NCI-H1092 treated with DMSO at 0.1 percent for 48 hours (cell line): ENCODE measurements at places on chromosomes 16 and 17.

DNA sequence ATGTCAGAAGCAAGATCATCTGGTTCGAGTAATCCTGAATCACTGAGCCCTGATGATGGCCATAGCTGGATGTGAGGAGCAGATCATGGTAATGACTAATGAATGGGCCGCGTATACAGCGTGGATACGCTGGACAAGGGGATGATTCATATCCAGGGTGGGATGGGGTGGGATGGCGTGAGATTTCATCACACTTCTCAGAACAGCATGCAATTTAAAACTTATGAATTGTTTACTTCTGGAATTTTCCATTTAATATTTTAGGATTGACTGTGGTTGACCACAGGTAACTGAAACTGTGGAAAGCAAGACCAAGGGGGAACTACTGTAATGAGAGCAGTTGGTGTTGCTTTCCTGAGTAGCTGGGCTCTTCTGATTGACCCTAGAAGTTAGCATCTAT is 225.5 kb downstream of the STX8 start:
- no peak for DNase-seq

- DNase-seq = no peak
These were observed 83.2 kb downstream of the CDK5R1 start for GRCh38 chr17:32570081-32570396.

- peak; percentile 30 for DNase-seq
These were observed 4.0 kb upstream of the ABCC3 start for GRCh38 chr17:50630524-50631194.

- DNase-seq = no peak
These were observed 46.7 kb downstream of the C17orf67 start for GRCh38 chr17:56786989-56787482.

- DNase-seq = peak; percentile 80
These were observed 14.6 kb downstream of the SRCIN1 start for GRCh38 chr17:38590988-38591758.

DNA sequence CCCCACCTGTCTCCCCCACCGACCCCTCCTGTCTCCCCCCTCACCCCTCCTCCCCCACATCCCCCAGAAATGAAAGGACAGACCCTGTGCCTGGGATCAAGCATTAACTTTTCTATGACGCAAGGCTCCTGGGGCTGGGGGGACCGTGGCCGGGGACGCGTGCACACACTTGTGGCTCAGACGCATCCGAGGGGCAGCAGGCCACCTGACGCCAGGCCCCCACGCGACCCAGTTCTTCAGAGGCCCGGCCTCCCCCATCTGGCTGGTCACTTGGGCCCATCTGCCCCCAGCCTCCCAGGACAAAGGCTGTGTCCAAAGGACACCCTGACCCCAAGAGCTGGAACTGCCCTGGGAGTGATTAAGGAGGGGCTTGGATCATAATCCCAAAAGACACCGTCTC is 14.0 kb upstream of the PVALEF start:
- DNase-seq = no peak

DNA sequence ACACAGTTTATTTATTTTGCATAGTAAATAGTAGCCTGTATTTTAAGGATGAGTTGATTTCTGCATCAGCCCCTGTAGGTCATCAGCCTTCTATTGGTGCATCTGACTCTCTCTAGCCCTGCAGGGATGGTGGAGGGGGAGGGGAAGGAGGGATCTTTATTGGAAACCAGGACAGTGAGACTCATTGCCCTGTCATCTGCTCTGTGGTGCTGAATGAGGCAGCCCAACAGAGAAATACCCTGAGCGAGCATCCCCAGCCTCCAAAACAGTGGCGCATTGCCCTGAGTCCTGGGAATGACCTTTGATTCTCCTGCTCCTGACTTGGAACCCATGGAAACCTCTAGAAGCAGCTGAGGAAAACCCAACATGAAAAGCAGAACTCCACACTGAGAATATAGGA is 45.5 kb upstream of the STH start:
- DNase-seq = no peak

- no peak for DNase-seq
These were observed 57.0 kb upstream of the CLEC3A start for GRCh38 chr16:77965346-77965745.

GRCh38 chr17:4329838-4330237 is 36.6 kb downstream of the UBE2G1 start:
- DNase-seq = no peak

- no peak for DNase-seq
These were observed 3.7 kb upstream of the SDK2 start for GRCh38 chr17:73647772-73648542.

GRCh38 chr17:20927308-20927977 is 115.4 kb downstream of the USP22 start:
- DNase-seq = no peak

GRCh38 chr17:34110315-34110714 is 144.8 kb upstream of the CCL2 start:
- DNase-seq = no peak

DNA sequence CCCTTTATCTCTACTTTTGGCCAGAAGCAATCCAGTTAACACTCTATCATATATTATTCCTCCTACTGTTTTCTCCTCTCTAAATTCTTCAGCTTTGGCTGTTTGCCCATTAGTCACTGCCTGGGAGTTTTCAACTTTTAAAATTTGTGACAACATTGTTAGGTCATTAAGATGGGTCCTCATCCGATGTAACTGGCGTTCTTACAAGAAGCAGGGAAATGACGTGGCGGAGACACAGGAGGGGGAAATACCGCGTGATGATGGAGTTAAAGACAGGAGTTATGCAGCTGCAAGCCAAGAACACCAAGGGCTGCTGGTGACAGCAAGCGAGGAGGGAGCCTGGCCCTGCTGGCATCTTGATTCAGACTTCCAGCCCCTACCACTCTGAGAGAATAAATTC is 34.8 kb upstream of the CPHXL start:
- DNase-seq = no peak
